ENCODE measurements at places on chromosomes 3 and 15.

DNA sequence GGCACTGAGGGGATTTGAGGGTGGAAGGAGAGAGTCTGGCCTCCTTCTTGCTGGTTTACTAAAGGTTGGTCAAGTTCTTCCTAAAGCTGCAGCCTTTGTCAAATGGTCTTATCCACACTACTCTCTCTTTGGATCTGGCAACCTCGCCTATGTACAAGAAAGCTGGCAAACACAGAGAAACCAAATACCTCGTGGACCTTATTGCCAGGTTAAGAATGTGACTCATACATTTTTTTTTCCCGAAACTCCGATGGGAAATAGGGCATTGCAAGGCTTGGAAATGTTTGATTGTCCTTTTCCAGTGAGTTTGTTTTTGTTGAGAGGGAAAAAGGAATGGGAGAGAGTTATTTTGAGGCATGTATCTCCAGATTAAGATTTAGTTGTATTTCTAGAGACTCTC lies 13.9 kb downstream of the EOMES start:
- H3K27ac ChIP-seq, result no peak overlapping the region
- H3K36me3 ChIP-seq, result no peaks in the 10 kb centered on the region
- no peaks in the 10 kb centered on the region for H3K27me3 ChIP-seq
- no peak overlapping the region for H3K4me3 ChIP-seq
- no peak for DNase-seq

DNA sequence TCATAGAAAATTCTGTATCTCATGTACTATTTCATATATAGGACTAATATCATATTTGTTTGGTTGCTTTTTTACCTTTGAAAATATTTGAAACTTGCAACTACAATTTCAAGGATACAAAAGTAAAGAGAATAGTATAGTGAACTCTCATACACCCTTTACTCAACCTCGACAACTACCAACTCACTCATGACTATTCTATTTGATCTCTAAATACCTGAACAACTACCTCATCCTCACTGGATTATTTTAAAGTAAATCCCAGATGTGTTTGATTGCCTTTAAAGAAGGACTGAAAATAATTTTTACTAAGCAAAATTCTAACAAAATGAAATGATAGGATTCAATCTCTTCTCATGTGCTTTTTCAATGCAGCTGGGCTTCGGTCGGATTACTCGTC lies 12.1 kb downstream of the TMPRSS7 start:
- no peaks in the 10 kb centered on the region for H3K36me3 ChIP-seq
- DNase-seq, result no peak
- H3K27ac ChIP-seq, result no peak overlapping the region
- H3K4me3 ChIP-seq, result no peak overlapping the region
- H3K27me3 ChIP-seq, result no peaks in the 10 kb centered on the region

DNA sequence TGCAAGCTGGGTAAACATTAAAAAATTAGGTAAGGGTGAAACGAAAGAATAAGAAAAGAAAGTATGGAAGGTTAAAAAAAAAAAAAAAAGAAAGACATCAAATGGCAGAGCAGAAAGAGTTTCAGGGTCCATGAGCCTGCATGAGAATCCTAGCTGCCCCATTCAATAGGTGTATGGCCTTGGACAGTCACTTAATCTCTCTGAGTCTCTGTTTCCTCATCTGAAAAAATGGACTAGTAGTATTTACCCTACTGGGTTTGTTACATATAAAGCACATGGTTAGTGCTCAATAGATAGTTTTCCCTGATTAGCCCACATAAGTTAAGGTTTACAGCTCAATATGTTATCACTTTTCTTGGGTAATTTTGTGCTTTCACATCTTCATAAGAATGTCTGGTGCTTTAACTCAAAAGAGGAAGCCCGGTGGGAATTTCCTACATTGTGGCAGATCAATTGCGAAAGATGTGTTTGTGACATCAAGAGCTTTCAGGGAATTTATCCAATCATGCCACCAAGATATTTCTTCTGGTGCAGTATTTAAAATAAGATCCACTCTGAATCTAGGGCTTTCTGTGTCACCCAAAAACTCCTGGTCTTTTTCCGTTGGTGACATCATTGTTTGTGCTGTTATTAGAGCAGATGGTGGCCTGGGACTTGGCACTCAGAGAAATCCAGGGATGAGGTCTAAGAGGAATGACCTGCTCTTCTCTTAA lies 57.2 kb upstream of the UBE2E1 start:
- H3K4me1 ChIP-seq, result peaks cover 4% of the 10 kb centered on the region
- H3K36me3 ChIP-seq, result no peaks in the 10 kb centered on the region
- H3K27me3 ChIP-seq, result no peaks in the 10 kb centered on the region
- no peak overlapping the region for H3K4me3 ChIP-seq
- DNase-seq, result no peak

- no peaks in the 10 kb centered on the region for H3K4me1 ChIP-seq
- H3K27me3 ChIP-seq, result no peaks in the 10 kb centered on the region
- no peak overlapping the region for H3K27ac ChIP-seq
- no peak overlapping the region for H3K4me3 ChIP-seq
- H3K36me3 ChIP-seq, result no peaks in the 10 kb centered on the region
Observed at GRCh38 chr15:46088486-46089445, 453.9 kb downstream of the SQOR start.

DNA sequence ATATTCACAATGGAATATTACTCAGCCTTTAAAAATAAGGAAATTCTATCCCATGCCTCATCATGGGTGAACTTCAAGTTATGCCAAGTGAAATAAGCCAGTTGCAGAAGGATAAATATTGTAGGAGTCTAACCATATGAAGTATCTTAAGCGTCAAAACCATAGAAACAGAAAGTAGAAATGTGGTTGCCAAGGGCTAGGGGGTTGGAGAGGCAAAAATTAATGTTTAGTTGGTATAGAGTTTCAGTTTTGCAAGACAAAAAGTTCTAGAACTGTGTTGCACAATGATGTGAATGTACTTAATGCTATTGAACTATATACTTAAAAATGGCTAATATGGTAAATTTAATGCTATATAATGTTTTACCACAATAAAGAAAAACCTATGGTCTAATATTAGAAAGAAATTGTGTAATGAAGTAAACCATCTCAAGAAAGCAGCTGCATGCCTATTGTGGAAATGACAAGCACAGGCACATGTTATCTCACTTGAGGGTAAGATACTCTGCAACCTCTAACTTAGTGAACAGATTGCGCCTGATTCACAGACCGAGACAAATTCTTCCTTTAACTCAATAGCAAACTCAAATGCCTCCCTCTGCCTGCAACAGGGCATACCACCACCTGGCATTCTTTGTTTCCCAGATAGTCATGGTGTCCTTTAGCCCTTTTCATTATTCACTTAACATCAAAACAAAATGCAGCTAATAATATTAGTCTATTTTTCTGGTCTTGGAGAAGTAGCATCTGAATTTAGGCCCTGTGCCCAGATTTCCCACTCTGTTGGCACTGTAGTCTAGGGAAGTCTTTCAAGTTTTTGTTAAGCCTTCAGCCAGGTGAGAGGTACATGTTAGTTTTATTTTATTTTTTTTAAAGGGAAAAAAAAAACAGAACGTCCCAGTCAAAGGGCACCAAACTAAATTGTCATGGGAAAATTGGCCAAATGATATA lies 80.2 kb upstream of the ACP3 start:
- DNase-seq, result no peak
- no peak overlapping the region for H3K4me3 ChIP-seq
- H3K4me1 ChIP-seq, result peaks cover 12% of the 10 kb centered on the region
- no peak overlapping the region for H3K27ac ChIP-seq

- H3K27me3 ChIP-seq, result no peaks in the 10 kb centered on the region
- H3K36me3 ChIP-seq, result peaks cover 10% of the 10 kb centered on the region
Observed at GRCh38 chr3:38001456-38002081, 11.0 kb downstream of the VILL start.

DNA sequence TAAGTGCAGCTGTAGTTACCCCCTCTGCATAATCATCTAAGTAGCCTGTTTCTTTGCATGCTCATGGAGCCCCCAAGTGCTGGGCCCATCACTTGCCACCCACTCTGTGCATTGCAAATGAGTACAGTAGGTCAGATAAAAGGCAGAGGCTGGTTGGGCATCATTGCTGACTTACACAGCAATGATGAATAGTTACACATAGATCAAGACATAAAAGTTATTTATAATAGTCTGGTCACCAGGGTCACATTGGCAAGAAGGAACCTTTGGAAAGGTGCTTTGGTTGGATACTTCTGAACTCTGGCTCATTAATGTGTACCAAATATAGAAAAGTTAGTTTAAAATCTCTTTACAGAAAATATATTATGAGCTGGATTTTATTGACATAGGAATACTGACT lies 111.6 kb downstream of the MITF start:
- no peak for DNase-seq
- H3K36me3 ChIP-seq, result no peaks in the 10 kb centered on the region
- no peaks in the 10 kb centered on the region for H3K4me1 ChIP-seq
- H3K27me3 ChIP-seq, result no peaks in the 10 kb centered on the region
- H3K4me3 ChIP-seq, result no peak overlapping the region
- no peak overlapping the region for H3K27ac ChIP-seq

GRCh38 chr3:25289663-25290062 lies 138.4 kb upstream of the RARB start:
- no peaks in the 10 kb centered on the region for H3K27me3 ChIP-seq
- DNase-seq, result no peak
- no peak overlapping the region for H3K4me3 ChIP-seq

GRCh38 chr3:109057616-109058015 lies 60.3 kb downstream of the MORC1 start:
- no peaks in the 10 kb centered on the region for H3K4me1 ChIP-seq
- no peaks in the 10 kb centered on the region for H3K27me3 ChIP-seq
- H3K27ac ChIP-seq, result no peak overlapping the region
- no peaks in the 10 kb centered on the region for H3K36me3 ChIP-seq

DNA sequence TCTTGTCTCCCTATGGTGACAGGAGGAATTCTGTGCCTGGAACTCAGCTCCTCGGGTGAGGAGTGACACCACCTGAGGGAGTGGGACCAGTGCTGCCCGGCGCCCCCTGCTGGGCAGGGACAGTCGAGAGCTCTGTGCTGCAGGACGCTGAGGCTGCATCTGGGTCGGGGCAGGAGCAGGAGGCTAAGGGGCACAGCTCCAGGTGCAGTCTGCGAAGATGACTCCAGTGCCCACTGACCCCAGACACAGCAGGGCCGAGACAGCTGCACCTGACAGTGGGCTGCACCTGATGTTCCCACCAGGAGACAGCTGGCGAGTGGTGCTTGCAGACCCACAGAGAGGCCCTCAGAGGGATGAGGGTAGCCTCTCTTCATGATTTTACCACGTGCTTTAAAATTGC lies 152.9 kb downstream of the ATP10A start:
- H3K36me3 ChIP-seq, result peaks cover 44% of the 10 kb centered on the region
- no peak for DNase-seq
- H3K27ac ChIP-seq, result no peak overlapping the region
- no peak overlapping the region for H3K4me3 ChIP-seq
- peaks cover 6% of the 10 kb centered on the region for H3K4me1 ChIP-seq

DNA sequence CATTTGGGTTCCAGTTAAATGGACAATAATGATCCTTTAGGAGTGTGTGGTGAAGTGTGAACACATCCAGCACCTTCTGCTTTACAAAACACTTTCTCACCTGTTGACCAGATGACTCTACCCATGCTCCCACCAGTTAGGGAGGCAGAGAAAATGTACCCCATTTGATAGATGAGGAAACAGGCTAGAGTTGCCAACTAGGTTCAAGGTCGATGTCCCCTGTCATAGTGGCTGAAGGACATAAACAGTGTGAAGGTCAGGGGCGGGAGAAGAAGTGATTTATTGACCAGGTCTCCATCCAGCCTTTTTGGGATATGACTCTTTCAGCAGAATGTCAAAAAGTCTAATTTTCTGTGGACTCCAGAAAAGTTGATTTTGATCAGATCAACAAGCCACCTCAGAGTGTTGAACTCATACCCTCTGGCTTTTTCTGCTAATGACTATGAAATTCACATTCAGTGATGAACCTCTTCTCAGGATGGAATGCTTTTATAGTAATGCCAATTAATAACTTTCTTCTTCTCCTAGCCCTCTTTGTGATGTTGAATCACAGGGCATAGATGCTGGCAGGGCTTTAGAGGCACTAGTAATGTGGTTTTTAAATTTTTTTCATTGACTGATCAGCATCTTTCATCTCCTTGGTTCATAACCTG lies 57.5 kb downstream of the CPN2 start:
- no peak for DNase-seq
- no peaks in the 10 kb centered on the region for H3K27me3 ChIP-seq
- no peaks in the 10 kb centered on the region for H3K36me3 ChIP-seq

DNA sequence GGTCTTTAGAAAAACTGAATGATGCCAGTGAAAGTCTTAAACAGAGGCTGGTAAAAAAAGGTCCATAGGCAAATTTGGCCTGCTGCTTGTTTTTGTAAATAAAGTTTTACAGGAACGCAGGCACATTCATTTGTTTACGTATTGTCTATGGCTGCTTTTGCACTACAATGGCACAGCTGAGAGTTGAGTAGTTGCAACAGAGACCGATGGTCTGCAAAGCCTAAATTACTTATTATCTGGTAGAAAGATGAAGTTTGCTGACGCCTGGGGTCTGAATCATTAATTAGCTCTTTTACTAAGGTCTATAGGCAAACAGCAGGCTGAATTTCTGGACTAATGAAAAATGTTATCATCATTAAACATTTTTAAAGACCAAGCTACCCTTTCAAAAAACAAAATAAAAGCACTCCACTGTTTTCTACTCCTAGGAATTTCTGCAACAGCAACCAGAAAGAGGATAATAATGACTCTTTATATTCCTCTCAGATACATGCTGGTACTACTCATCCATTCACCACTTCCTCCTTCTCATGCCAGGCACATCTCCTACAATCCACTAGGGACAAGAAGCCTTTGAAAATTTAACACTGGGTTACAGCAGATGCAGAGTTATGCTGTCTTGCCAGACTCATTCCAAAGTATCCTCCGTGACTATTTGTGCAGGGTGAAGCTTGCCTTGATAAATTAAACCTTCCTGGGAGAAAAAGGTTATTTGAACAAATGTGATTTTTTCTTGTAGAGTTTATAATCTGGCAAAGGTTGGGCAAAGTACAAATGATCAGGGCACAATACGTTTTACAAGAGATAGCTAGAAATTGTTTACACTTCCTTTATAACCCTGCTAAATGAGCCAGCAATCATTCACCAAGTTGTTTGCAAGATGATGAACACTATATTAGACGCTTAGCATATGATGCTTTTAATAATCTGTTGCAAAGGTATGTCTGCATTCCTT lies 6.0 kb downstream of the GATM start:
- H3K36me3 ChIP-seq, result peaks cover 10% of the 10 kb centered on the region
- H3K27me3 ChIP-seq, result no peaks in the 10 kb centered on the region
- no peak overlapping the region for H3K27ac ChIP-seq
- H3K4me1 ChIP-seq, result peaks cover 14% of the 10 kb centered on the region
- DNase-seq, result no peak
- no peak overlapping the region for H3K4me3 ChIP-seq

Measured in thoracic aorta (tissue), 2 donors.